ENCODE measurements at places on chromosomes 2 and 18. TPM values are rescaled to one million over a fixed set of nuclear protein-coding genes. Genes with fewer than 3 reads are reported as not detected.

The SERPINB12 gene
- not detected for total RNA-seq

The ZNF519 gene
- 1.4 TPM for total RNA-seq

The ABCB11 gene
- total RNA-seq, result not detected

The GDF7 gene
- total RNA-seq, result under 0.01 TPM

The UGT1A7 gene
- total RNA-seq, result not detected

The FLACC1 gene
- 1.1 TPM for total RNA-seq

The LYG2 gene
- total RNA-seq, result not detected

The RAB27B gene
- 7.3 TPM for total RNA-seq

The CRYGC gene
- total RNA-seq, result not detected
